ENCODE measurements at places on chromosomes 16 and 17.

DNA sequence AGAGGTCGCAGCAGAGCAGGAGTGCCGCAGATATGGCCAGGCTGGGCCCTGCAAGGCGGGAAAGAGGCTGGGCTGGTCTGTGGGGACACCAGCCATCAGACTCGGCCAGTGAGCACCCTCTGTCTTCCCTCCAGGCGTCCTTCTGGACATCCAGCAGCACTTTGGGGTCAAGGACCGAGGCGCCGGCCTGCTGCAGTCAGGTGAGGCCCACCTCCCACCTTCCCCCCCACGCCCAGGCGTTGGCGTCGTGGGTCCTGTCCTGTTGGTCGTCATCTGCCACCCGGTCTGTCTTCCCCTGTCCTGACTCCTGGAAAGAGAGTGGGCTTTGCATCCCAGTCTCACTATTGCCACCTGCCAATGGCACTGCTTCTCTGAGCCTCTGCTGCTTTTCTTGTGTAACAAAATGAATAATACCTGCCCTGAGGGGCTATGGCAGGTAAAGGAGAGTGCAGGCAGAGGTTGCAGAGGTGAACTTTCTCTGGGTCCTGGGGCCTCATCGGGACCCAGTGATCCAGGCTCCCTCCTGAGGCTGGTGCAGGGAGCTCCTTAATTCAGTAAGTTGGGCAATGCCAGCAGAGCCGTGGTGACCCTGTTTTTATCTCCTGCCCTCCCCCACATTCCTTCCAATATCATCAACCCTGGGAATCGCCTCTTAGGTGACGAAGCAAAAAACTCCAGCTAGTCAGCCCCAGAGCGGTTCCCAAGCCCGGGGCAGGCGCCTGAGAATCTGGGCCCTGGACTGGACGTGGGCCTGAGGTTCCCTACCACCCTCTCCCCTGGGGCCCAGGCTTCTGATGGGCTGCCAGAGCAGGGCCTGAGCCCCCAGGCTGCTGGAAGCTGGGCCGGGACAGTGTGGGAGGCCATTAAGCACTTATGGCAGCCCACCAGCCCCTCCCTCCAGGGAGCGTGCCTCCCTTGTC is 14.7 kb downstream of the SPNS2 start:
- DNase-seq: no peak

DNA sequence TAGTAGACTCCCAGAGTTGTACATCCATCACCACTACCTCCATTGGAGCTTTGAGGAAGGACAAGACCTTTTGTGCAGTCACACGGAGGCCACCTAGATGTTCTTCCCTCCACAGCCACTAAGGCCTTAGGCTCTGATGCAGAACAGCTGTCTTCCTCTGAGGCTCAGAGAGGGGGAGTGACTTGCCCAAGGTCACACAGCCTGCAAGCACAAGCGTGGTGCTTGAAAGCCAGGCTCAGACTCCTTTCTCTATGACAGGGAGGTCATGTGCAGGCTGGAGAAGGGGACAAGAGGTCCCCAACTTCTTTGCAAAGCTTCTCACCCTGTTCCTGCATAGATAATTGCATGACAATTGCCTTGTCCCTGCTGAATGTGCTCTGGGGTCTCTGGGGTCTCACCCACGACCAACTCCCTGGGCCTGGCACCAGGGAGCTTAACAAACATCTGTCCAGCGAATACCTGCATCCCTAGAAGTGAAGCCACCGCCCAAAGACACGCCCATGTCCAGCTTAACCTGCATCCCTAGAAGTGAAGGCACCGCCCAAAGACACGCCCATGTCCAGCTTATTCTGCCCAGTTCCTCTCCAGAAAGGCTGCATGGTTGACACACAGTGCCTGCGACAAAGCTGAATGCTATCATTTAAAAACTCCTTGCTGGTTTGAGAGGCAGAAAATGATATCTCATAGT is 12.7 kb downstream of the SCGB1C2 start:
- DNase-seq: no peak

GRCh38 chr17:80253631-80254395 is 6.8 kb upstream of the RNF213 start:
- DNase-seq: no peak

DNA sequence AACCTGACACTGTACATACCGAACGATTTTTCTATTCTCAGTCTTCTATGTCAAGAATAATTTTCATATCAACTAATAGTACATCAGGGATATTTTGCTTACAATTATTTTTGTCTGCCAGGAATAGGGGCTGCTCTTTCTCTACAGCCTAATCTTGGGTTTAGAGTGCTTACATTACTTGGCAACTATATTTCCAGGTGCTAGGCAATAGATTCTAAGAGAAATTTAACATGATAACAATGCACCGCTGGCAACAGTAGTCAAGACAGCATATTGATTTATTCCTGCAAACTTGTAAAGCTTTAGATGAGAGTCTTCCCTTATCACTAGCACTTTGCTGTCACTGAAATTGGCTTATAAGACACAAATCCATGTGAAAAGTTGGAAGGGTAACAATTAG is 935.9 kb downstream of the CDH11 start:
- DNase-seq: no peak

- no peak for DNase-seq
These were observed 13.3 kb upstream of the RPL38 start for GRCh38 chr17:74190154-74190553.

Measured in stimulated activated CD4-positive, alpha-beta T cell treated with anti-CD3 and anti-CD28 coated beads, Interleukin-1b, Interleukin-23, amount 100 ng/mL, for 24 hours (primary cell).